ENCODE measurements at places on chromosomes 13 and 19.
A peak's percentile ranks its signal among the peaks of the same experiment; 100 is the strongest.

DNA sequence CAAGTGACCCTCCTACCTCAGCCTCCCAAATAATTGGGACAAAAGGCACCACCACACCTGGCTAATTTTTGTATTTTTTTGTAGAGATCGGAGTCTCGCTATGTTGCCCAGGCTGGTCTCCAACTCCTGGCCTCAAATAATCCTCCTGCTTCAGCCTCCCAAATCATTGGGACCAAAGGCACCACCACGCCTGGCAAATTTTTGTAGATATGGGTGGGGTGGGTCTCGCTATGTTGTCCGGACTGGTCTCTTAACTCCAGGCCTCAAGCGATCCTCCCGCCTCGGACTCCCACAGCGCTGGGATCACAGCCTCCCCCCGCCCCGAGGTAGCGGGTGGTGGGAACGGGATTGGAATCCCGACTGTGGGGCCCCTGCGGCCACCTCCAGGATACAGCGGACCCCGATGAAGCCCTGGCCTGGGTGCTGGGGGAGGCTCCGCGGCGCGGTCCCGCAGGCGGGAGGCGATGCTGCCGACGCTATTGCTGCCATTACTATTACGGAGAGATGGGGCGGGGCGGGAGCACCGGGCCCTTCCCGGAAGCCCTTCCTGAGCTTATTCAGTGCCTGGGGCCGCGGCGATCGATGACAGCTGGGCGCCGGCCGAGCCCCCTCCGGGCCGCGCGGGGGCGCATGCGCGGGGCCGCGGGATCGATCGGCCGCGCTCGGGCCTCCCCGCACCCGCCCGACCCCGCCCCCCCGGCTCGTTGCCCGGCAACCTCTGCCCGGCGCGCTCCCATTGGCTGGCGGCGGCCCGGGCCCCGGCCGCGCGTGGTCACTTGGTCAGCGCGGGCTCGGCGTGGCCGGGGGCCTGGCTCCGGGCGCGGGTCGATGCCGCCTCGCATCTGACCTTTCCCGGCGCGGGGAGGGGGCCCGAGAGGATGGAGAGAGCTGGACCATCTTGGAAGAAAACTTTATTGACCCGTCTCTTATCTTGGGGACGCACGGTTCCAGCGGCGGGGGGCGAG, 27.9 kb upstream of the ONECUT3 start:
- DNase-seq: no peak

- no peak for DNase-seq
Measured at GRCh38 chr13:99376132-99376531, 68.9 kb upstream of the GPR183 start.

DNA sequence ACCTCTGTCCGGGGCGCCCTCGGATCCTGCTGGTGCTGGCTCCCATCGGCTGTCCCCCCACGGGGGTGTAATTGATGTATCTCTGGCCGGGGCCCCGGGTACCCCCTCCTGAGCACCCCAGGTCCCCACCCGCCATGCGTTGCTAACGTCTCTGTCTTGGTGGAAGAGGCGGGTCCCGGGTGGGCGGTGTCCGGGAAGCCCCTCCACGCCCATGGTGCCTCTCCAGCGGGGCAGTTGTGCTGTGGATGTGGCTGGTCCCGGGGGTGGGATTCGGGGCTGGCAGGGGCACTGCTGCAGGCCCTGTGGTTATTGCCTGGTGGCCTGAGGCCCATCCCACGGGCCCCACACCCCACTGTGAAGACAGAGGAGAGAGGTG, 4.9 kb downstream of the DIRAS1 start:
- no peak for DNase-seq

GRCh38 chr13:27360562-27360961, 63.9 kb upstream of the GTF3A start:
- no peak for DNase-seq

- no peak for DNase-seq
Measured at GRCh38 chr13:55577082-55577846, 1563.5 kb upstream of the PRR20A start.

GRCh38 chr13:82323101-82323500, 1559.2 kb downstream of the SLITRK1 start:
- DNase-seq: no peak

DNA sequence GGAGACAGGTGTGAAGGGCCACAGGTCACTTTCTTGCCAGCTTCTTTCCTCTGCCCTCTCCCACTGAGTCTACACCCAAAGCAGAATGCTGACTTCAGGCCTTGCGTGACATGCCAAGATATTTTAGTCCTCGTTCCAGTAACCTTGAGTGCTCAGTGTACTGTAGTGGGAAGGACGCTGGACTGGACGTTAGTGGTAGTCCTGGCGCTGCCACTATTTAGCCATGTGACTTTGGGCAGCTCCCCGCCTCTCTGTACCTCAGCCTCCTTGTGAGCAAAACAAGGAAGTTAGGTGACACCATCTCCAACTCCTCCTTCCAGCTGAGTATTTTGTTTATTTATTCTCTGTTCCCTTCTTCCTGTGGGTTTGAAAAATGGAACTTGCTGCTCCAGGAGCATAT, 86.1 kb downstream of the FRY start:
- no peak for DNase-seq

- no peak for DNase-seq
Measured at GRCh38 chr13:74424455-74424854, 290.3 kb upstream of the KLF12 start.

DNA sequence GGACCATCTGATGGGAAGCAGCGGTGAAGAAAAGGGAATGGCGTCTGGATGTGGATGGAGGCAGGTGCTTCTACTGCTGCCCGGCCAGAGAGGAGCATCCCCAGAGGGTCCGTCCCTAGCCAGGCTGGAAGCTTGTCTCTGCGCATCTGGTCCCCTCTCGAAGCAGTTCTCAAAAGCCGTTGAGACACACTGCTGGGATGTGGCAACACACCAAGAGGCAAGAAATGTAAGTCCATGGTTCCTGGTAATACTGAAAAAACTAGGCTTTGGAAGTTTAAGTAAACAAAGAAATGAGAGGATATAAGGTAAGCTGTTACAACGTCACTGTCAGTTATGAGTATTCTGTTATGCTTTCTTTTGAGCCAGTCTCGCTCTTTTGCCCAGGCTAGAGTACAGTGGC, 15.1 kb upstream of the FFAR2 start:
- DNase-seq: no peak

DNA sequence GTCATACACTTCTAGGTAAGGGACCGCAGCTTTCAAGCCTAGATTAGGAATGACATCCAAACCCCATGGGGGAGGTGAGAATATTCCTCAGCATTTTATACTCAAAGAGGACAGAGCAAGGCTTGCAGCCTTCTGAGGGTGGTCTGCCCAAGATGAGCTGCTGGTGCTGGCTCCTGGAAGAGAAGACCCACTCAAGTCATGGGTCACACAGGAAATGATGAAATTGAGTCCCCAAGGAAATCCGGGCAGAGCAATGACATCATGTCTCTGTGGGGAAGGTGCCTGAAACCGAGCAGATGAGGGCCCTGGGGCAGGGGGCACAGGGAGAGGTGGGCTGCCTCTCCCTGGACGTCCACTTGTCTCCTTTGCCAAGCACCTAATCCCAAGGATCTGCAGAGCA, 468.7 kb downstream of the TSHZ3 start:
- DNase-seq: no peak

DNA sequence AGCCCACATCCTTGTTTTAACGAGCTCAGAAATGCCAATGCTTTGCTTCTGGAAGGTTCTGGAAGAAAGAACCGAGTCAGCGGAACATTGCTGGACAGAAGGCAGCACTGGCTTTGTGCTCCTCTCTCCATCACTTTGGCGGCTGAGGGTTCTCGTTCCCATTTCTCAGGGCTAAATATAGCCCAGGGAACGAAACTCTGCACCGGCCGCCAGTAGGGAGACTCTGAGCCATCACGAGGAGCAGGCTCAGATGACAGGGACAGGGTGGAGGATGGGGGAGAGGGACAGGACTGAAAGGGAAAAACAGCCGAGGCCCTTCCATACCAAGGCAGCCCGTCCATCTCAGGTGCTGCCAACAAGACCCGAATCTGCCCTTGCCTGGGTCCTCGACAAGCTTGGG, 166.4 kb downstream of the CACNA1A start:
- no peak for DNase-seq

DNA sequence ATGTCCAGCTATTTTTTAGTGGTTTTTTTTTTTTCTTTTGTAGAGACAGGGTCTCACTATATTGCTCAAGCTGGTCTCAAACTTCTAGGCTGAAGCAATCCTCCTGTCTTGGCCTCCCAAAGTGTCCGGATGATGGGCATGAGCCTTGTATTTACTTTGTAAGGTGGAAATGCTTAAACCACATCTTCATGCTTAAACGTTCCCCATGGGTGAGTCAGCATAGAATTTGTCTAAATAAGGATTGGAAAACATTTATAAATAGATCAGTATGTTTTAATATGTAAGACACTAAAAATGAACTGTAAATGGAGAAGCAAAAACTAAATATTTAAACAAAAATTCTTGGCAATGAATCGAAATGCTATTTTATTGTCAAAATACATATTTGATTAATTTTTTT, 698.0 kb downstream of the PCDH9 start:
- no peak for DNase-seq

- no peak for DNase-seq
Measured at GRCh38 chr19:13315495-13315894, 165.3 kb downstream of the IER2 start.

- DNase-seq: no peak
Measured at GRCh38 chr19:42201489-42202289, 15.8 kb downstream of the DEDD2 start.

DNA sequence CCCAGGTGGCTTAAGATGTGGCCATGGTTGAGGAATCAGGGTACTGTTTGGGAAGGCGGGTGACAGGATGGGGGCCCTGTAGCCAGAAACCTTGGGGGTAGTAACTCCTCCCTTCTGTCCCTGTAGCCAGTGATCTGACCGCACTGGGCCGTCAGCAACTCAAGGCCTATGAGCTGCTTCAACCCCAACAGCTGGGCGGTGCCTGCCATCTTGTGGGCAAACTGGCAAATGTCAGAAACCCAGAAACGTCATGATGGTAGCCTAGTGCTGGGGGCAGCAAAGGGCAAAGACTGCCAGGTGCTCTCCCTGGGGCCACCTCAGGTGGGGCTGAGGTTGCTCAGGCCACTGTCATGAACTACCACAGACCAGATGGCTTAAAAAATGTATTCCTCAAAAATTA, 3.5 kb downstream of the COPE start:
- DNase-seq: no peak

GRCh38 chr19:49713236-49713845, 22.4 kb downstream of the CPT1C start:
- DNase-seq: no peak

- DNase-seq: no peak
Measured at GRCh38 chr13:98483601-98484288, 93.2 kb downstream of the STK24 start.

GRCh38 chr13:60137911-60138560, 25.7 kb downstream of the DIAPH3 start:
- no peak for DNase-seq

- DNase-seq: peak; percentile 86
Measured at GRCh38 chr19:7391218-7391670, 42.5 kb downstream of the ARHGEF18 start.

GRCh38 chr19:48196933-48197665, 26.6 kb downstream of the ZSWIM9 start:
- DNase-seq: no peak

DNA sequence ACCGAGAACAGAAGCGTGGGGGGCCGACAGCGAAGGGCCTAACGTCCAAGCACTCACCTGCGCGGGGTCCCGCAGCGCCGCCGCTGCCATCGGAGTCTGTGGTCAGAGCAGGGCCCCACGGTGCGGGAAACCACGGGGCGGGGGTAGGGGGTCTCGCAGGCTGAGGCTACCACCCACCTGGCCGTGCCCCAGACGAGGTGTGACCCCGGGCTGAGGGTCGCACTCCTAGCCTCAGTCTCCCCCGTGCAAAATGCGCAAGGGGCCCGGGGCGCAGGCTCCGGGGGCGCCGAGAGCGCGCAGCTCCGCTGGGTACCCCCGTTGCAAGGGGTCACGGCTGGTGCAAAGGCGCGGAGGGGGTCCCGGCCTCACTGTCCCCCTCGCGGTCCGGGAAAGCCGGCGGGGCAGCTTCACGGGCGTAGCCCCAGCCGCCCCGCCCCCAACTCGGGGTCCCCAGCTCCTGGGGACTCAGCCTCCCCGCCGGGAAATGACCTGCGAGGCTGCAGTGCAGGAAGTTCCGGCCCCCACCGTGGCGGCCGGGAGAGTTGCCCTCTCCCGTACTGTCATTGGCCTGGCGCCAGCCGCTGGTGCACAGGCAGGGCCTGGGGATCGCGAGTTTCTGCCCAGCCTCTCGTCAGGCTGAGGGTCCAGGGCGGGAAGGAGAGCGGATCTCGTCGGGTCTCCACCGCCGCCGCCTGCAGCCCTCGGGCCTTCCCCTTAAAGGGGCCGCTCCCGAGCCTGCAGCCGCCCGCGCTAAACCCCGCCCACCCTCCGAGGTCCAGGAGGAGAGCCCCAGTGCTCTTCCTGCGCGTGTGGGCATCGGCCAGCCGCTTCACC, at the start of gene ZNF792:
TSS of gene ZNF792 (minus strand) at position 657 of the 834 bp plus-strand sequence. CDS start at position 90, 567 bp downstream.
- no peak for DNase-seq

- DNase-seq: no peak
Measured at GRCh38 chr19:7999376-7999775, 6.1 kb downstream of the ELAVL1 start.

- no peak for DNase-seq
Measured at GRCh38 chr19:58217069-58217481, 11.6 kb upstream of the ZNF544 start.

DNA sequence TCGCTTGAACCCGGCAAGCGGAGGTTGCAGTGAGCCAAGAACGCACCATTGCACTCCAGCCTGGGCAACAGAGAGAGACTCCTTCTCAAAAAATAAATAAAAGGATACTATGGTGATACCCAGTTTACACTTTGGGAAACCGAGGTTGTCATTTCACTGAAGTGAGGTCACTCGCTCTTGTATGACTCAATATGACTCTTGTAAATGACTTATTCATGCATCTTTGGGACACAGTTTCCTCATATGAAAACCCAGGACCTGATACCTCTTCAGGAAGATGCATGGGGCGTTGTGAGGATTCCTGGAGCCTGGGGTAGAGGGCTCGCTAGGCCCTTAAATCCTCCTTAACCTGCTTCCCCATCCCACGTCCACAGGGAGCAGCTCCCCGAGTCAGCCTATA, 4.5 kb downstream of the PSMD8 start:
- no peak for DNase-seq

DNA sequence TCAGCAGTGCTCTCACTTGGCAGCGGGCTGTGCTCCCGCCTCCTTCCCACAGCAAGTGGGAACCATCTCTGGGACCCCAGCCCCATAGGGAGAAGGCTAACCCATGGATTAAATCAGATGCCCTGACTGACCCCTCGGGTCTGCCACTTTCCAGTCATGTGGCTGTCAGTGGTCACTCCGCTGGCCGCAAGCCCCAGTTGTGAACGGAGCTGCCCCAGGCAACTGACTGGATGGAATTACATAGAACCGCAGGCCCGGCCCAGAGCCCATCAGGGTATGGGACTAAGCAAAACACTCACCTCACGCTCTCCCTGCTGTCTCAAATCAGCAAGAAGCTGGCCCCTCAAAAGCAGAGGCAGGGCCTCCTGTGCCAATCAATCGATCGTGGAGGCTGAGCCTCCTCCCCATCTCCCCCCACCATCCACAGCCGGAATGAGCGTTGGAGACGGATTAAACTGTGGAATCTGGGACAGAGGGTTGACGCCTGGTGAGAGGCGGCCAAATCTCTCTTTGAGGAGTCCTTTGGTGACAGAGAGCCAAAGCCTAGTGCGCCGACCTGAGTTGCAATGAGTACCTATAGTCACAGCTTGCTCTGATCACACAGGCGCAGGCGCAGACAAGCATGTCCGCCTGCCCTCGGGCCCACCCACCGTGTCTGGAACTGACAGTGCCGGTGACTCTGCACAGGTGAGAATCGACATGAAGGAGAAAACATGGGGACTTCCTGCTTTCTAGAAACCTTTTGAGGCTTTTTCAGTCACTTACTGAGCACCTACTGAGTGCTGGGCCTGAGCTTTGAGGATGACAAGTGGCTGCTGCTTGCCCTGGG, 38.7 kb downstream of the PBX4 start:
- no peak for DNase-seq
